ENCODE measurements at places on chromosomes 2 and 18.

- DNase-seq: peak; percentile 10
Observed at GRCh38 chr2:241775223-241776177, 1.1 kb upstream of the GAL3ST2 start.

DNA sequence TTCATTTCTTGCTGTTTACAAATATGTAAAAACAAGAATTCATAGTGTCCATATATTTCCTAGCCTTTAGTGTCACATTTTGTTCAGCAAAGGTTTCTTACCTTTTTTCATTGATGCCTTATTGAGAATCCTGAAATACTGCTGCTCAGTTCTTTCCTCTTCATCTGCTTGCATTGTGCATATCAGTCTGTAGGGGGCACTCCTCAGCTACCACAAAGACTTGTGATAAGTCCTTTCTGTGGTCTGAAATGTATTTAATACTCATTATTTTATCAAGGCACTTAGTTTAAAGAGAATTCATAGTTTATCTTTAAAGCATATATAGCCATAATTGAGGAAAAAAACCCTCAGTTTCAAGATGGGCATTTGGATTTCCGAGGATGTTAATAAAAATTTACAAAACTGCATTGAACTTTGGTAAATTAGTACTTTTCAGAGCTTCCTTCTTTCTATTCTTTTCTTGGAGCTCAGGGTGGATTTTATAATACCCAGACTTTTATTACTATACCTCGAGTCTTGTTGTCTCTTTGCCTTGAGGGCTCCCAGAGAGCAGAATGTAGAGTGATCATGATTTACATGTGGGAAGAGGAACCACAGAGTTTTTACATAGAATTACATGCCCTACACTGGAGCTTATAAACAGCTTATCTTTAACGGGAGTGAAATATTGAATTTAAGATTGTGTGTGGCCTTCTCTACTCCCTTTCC is 570.1 kb downstream of the PLCL1 start:
- DNase-seq: no peak

DNA sequence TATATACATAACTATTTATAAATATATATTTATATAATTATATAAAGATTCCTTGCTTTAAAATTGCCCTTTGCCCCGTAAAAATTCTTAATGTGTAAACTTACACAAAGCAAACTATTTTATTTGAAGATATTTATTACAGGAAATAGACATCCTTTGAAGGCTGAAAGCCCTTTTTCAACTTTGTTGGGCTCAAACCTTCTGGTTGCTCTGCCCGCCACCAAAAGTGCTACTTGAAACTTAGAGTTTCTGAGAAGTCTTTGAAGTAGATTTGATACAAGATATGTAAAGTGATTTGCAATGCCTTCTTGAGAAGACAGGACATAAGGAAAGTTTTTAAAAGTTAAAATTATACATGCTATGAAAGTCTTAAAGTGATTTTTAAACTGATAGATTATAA is 36.6 kb upstream of the METAP1D start:
- DNase-seq: no peak

DNA sequence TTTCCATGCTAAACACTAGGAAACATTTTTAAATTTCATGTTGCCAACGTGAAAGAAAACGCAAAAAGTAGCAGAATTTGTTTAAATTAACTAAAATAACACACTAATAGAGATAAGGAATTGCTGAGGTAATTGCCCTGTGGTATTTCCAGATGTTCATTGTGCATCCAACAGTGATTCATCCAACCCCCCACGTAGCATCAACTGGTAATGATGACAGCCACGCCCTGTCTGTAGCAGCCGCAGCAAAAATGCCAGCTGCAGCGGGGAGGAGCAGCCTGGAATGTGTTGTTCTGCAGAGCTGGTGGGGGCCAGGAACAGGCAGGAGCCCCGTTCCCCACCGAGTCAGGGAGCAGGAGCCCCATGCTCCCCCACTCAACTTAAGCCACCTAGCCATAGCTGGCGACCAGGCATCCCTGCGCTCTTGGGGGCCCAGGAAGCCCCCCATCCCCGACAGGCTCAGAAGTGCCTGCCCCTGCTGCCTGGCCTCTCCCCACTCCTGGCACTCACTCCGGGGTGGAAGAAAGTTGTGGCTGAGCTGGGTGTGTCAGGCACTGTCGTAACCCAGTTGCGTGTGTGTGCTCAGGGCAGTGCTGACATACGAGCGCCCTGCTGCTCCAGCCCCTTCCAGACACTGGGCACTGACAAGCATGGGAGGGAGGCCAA is 695.1 kb upstream of the ACVR2A start:
- no peak for DNase-seq

DNA sequence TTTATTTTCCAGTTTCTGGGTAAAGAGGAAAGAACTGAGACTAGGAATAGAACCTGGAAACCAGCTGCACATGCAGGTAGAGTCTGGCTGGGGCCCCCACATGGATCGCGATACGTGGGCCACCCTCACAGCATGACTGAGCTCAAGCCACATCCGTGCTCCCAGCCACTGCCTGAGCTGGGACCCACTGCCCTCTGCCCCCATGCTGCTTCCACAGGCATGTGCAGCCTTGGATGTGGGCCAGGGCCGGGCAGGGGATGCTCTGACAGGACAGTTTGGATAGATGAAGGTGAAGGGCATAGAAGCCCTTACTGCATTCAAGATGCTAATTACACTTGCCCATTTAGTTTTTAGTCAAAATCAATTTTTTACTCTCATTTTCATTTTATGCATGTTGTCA is 321.2 kb downstream of the DCDC2C start:
- no peak for DNase-seq

DNA sequence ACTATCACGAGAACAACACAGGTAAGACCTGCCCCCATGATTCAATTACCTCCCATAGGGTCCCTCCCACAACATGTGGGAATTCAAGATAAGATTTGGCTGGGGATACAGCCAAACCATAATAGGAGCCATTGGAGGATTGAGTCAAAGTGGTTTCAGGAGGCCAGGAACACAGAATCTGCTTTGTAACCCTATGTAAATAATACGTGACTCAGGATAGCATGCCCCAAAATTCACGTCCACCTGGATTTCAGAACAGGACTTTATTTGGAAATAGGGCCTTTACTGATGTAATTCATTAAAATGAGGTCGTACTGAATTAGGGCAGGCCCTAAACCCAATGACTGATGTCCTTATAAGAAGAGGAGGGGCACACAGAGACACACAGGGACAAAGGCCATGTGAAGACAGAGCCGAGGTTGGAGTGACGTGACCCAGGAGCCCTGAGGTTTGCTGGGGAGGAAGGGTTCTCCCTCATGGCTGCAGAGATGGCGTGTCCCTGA is 16.0 kb upstream of the CNDP2 start:
- no peak for DNase-seq
